ENCODE measurements at places on chromosomes 3 and 15.

GRCh38 chr15:81098861-81099651 lies 35.0 kb upstream of the CFAP161 start:
- DNase-seq, result no peak

DNA sequence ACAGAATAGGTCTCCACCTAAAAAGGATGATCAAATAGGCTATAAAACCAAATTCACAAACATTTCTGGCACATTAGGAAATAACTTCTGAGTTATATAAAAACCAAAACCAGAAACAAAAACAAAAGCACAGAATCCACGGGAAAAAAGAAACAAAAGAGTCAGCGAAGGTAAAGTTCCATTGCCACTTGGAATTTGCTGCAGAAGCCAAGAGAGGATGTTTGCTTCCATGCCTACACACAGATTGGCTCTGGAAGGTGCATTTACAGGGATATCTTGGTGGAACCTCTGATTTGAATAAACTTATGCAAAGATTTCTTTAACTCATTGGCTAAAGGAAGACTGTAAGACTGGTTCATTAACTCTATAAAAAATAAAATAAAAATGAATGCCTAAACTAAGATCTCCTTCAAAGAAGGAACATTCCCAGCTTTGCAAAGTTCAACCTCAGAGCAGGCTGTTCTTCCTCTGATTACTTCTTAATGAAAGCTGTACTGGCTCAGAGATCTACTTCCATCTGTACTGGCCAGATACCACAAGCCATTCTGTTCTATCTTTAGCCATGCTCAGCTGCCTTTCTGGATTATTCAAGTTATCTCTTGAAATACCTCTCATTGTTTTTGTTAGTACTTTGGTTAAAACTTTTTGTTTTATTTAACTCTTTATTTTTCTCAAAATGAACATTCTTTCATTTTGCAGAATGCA lies 537.5 kb upstream of the CCDC54 start:
- no peak for DNase-seq

- no peak for DNase-seq
Measured at GRCh38 chr15:38660738-38661137, 96.1 kb upstream of the RASGRP1 start.

DNA sequence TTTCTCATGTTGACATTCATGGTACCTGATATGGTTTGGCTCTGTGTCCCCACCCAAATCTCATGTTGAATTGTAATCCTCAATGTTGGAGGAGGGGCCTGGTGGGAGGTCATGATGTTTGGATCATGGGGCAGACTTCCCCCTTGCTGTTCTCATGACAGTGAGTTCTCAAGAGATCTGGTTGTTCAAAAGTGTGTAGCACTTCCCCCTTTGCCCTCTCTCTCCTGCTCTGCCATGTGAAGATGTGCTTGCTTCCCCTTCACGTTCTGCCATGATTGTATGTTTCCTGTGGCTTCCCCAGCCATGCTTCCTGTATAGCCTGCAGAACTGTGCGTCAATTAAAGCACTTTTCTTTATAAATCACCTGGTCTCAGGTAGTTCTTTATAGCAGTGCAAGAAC lies 3.3 kb upstream of the UBL7 start:
- no peak for DNase-seq

- no peak for DNase-seq
Measured at GRCh38 chr3:59480486-59480995, 430.7 kb upstream of the CFAP20DC start.

DNA sequence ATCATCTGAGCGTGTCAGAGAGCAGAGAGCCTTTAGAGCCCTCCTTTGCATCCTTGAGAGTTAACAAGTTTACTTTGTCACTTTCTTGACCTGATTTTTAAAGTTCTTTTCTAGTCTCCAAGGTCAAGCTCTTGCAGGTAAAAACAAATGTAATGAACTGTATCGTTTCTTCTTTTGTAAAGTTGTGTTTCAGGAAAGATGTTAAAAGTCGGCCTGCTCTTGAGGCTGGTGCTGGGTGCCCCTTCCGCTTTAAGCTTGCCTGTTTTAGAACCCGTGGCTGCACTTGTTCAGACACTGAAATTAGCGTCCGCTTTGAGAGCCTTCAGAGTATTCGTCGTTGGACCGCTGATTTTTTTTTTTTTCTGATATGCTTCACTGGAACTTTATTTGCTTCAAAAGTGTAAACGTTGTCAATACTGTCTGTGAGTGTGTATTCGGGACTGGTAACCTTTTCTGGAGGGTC lies 52.6 kb upstream of the ULK4 start:
- no peak for DNase-seq

GRCh38 chr3:176920766-176921160 lies 276.5 kb downstream of the TBL1XR1 start:
- DNase-seq, result no peak

GRCh38 chr15:74253211-74253921 lies 17.2 kb downstream of the CCDC33 start:
- DNase-seq, result no peak

DNA sequence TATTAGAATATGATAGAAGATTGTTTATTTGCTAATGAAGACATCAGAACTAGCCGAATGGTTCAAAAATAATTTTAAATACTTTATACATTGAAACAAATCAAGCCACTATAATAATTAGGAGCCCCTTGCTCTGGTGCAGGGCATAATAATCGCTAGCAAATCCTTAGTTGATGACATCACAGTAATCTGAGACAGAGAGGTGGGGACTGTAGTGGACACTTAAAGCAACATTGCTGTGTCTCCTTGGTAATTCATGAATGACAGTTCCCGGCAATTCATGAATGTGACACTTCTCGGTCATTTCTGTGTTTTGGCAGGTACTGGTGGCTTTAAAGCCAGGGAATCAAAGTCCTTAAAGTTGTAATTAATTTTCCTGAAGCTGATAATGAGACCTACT lies 114.3 kb downstream of the PPM1L start:
- DNase-seq, result no peak

- DNase-seq, result peak; percentile 21
Measured at GRCh38 chr15:40471808-40472150, 995 bp downstream of the CHST14 start.

- no peak for DNase-seq
Measured at GRCh38 chr3:13844286-13844685, 35.6 kb downstream of the WNT7A start.

GRCh38 chr3:88220126-88220525 lies 70.4 kb downstream of the C3orf38 start:
- no peak for DNase-seq

Measured in activated naive CD8-positive, alpha-beta T cell treated with anti-CD3 and anti-CD28 coated beads, Interleukin-2, amount 50 U/mL, for 24 hours (primary cell).